Naive thymus-derived CD4-positive, alpha-beta T cell (primary cell): ENCODE measurements at places on chromosomes 6 and 20. TPM values are rescaled to one million over a fixed set of nuclear protein-coding genes. Genes with fewer than 3 reads are reported as not detected.

TRIM31 gene
- 0.32 TPM for total RNA-seq

FAM184A gene
- total RNA-seq: 3.8 and 5.3 TPM in 2 replicates

CEP85L gene
- total RNA-seq: 51.1 and 58.7 TPM in 2 replicates

PGC gene
- not detected for total RNA-seq
